ENCODE measurements at places on chromosomes 3 and 15.

- DNase-seq = no peak
These were observed 145.4 kb downstream of the PDZRN3 start for GRCh38 chr3:73479325-73479724.

GRCh38 chr15:86653344-86654197 is 573.9 kb downstream of the AGBL1 start:
- DNase-seq = no peak

DNA sequence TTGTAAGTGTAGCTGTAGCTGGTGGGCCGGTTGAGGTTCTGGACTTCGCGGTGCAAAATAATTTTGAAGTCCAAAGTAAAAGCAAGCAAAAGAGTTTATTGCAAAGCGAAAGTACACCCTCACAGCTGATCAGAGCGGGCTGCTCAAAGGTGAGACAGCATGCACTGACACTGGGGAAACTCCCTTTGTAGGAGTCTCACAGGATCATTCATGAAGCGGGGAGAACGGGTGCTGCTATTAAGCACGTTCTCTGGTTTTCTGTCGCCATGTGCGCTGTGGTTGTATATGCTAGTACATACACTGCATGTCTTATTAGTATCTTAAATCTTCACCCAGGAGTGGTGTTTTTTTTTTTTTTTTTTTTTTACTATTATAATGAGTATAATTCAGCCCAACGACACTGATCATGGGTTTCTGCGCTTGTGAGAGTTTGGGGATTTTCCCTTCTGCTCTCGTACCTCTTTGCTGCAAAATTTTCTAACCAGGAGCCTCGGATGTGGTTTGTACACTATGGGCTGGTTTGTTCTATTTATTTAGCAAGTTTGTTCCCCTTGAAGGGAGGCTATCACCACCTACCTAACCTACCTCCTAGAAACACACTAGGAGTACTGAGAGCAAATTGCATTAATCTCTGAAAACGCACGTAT is 1.4 kb upstream of the AP4E1 start:
- DNase-seq = no peak

GRCh38 chr15:75032395-75032794 is 9.0 kb downstream of the PPCDC start:
- DNase-seq = no peak

DNA sequence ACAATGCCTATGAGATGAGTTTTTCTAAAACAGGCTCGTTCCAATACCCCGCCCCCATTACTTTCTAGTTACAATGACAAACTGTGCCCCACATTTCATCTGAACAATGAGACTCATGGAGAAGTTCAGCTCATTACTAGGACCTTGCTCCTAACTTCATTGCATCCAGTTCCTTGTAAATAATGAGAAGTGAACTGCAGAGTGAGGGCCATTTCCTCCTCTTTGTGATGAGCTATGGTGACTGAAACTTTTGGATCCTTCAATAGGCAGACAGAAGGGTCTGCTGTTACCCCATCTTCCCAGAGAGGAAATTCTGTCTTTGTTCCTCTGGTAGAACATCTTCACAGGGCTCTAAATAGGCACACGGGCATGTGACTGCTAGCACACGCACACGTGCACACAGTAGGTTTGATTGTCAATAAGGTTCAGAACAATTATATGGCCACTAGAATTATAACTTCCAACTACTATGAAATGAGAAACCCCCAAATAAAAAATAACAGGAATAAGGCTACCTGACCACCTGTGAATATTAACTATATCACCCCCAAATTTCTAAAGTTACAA is 51.8 kb downstream of the SERP1 start:
- no peak for DNase-seq

DNA sequence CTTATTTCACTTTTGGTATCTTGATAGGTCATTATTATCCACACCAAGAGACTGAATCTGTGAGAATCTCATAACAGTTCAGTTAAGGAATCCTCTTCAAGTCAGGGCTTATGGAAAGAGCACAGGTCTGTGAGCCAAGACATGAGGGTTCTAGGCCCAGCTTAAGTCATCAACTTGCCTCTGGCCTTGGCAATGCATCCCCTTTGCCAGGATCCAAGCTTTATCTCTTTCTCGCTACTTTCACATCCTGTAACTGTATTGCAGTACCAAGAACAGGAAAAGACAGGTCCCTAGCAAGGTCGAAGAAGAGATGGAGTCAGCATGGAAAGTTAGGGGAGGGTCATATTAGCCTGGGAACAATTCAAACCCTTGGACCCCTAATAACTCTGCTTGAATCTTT is 13.5 kb upstream of the APOD start:
- DNase-seq = no peak

DNA sequence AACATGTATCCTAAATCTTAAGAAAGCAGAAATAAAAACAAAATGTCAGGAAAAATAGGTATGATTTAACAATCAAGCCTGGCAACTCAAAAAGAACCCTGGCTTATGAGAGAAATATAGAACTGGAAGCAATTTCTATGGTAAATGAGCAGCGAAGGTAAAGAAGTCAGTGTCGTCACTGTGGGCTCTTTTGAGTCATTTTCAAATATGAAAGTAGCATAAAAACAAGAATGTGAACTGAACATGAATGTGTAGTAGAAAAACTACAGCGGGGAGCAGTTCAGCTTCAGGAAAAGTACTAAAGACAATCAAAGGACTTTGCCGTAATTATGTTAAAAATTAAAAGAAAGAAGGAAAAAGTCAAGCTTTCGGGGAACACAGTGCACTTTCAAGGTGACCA is 17.5 kb downstream of the LSG1 start:
- no peak for DNase-seq

DNA sequence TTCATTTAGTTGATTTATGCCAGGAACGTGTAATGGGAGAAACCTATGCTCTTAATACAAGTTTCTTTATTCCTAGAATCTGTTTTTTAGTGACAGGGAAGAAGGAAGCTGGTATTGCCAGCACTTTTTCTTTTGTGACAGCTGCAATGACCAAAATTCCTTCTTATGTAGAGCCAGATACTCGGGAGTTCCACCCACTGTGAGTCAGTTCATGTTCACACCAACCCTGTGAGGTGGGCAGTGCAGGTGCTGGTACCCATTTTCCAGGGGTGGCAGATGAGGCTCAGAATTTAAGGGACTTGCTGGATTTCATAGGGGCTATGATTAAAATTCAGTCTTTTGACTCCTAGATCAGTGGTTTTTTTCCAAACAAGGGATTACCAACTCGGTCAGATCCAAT is 34.7 kb downstream of the OXNAD1 start:
- no peak for DNase-seq

- no peak for DNase-seq
These were observed 43.9 kb downstream of the ZNF148 start for GRCh38 chr3:125331243-125331642.

DNA sequence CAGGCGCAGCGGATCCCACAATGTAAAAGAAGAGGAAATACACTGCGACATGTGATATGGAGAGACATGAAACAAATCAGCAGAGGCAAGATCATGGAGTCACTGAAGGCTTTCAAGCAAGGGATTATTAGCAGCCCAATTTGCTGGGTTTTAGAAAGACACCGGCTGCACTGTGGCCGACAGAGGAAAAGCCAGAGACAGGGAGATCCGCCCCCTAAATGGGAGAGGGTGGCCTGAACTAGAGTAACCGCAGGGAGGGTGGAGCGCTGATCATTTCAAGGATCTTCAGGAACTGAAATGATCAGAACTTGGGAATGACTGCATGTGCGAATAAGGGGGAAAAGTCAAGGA is 612 bp upstream of the C15orf40 start:
- no peak for DNase-seq

- no peak for DNase-seq
These were observed 200.3 kb upstream of the PFN2 start for GRCh38 chr3:150170852-150171520.

DNA sequence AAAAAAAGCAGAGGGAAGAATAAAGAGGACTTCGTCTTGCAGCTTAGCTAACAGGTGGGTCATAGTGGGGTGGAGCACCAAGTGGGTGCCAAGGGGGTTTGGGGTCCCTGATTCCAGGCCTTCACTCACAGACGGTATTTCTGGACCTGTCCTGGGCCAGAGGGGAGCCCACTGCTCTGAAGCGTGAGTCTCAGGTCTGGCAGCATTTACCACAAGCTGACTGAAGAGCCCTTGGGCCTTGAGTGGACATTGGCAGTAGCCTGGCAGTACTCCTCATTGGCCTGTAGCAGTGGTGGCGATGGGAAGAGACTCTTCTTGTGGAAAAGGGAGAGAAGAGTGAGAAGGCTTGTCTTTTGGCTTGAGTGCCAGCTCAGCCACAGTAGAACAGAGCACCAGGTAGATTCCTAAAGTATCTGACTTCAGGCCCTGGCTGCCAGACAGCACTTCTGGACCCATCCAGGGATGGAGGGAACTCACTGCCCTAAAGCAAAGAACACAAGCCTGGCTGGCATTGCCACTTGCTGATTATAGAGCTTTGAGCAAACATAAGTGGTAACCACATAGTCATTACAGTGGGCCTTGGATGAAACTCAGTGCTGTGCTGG is 72.9 kb downstream of the GLDN start:
- no peak for DNase-seq

GRCh38 chr3:5579139-5579602 is 391.7 kb downstream of the EDEM1 start:
- no peak for DNase-seq

DNA sequence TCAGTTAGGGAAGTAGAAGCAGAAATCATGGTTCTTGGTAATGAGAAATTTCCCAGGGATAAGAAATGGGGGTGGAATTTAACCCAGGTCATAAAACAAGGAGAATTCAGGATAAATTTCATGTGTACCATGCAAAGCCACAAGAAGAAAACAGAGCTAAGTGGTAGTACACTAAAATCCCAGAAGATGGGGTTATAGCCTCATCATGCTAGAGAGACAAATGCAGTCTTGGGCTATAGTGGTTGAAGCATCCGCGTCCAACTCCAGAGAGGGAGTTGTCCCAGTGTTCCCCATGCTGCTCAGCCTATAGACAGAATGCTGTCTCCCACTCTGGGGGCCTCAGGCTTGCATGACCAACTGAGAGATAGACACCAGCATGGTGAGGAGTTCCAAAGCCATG is 36.2 kb upstream of the CLRN1 start:
- no peak for DNase-seq

DNA sequence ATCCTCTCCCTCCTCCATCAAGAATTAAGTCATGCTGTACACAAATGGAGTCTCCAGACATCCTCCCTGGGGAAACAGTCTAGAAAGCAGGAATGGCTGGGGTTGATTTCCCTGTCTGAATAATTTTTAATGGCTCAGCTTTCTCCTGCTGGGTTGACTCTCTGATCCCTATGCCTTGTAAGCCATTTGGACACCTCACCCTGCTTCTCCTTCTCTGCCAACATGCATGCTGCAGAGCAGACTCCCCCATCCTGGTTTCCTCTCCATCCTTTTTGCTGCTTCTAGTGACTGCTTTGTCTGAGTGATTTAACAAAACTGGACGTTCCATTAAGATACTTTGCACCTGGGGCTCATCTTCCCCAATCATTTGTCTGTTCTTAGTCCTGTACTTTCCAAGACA is 22.2 kb downstream of the SV2B start:
- no peak for DNase-seq

DNA sequence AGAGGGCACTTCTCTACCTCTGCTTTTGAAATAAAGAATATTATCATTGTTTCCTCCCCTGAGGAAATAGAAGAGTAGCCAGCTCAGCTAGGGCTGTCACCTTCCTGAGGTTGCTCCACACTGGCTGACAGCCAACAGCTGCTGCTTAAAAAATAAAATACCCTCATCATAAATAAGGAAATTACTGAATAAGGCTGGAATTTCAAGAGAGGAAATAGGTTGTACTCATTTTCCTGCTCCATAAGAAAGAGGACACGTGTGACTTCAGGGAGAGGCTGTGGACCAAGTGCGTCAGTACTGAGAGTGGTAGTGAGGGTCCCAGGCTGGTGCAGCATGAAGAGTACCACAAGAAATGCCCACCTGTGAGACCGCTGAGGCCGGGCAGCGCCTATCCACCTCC is 8.1 kb upstream of the C2CD4B start:
- no peak for DNase-seq

GRCh38 chr3:134388788-134389485 is 14.7 kb upstream of the AMOTL2 start:
- DNase-seq = peak; percentile 59

GRCh38 chr15:89531796-89532537 is 35.6 kb upstream of the RHCG start:
- no peak for DNase-seq

DNA sequence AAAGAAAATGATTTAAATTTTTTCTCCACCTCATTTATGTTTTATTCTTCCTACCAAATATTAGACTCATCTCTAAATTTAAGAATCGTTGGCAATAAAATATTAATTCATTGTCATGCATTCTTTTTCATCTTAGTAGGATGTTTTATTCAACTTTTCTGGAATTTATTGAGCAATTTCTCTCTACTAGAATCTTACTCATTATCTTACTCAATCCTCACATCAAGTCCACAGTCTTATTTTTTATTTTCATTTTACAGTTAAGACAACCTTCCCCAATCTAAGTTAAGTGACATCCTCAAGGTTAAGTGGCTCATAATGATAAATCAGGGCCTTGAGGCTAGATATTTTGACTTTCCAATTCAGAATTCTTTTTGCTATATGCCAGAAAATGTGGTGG is 15.9 kb upstream of the ALDH1A2 start:
- DNase-seq = no peak

GRCh38 chr3:73765878-73766545 is 141.3 kb upstream of the PDZRN3 start:
- no peak for DNase-seq

DNA sequence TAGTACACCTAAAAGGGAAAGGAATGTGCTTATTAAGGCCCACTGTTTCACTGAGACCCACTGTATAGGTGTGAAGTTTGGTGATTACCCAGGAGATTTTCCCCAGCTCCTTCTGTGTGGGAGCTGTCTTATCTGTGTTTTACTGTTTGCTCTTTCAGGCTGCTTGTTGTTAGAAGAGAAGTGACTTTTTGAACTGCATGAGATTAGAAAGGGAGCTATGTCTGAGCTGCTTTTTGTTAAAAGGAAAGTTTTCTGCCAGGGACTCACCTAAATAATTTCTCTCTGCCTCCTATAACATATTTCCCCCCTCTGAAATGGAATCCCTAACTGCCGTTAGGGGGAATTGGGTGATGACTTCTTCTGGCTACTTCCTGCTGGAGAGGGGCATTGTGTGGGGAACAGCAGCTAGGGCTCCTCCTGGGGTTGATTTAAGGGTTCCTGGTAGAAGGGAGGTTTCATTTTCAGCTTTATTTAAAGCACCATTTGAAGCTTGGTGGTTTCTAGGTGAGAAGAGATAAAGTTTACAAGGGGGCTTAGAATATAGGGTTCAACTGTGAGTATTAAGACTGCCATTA is 77.1 kb upstream of the ATP11B start:
- DNase-seq = no peak

All from osteocyte (in vitro differentiated cells).